Heart left ventricle (tissue), 16 donors: ENCODE measurements at places on chromosomes 13 and 19. TPM values are rescaled to one million over a fixed set of nuclear protein-coding genes. Genes with fewer than 3 reads are reported as not detected.

Gene CATSPERD
- not detected for polyA plus RNA-seq

Gene DIAPH3
- 0.03 TPM for polyA plus RNA-seq

Gene PBX4
- polyA plus RNA-seq: 0.53 TPM

Gene ACER1
- not detected for polyA plus RNA-seq

Gene SYNGR4
- not detected for polyA plus RNA-seq

Gene SPACA4
- not detected for polyA plus RNA-seq

Gene C13orf46
- polyA plus RNA-seq: 0.15 TPM

DNA sequence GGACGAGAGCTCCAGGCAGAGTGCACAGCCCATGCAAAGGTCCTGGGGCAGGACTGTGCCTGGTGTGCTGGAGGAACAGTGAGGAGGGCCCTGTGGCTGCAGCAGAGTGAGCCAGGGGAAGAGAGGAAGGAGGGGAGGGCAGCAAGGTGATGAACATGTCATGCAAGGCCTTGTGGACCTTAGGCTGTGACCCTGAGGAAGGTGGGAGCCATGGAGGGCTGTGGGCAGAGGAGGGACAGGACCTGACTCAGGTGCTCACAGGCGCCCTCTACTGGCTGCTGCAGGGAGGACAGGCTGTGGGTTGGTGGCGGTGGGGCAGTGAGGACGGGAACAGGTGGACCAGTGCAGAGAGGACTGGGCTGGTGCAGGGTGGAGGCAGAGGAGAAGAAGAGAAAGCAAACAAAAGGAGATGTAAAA is 170.3 kb downstream of the PTPRS start:
- DNase-seq: no peak

DNA sequence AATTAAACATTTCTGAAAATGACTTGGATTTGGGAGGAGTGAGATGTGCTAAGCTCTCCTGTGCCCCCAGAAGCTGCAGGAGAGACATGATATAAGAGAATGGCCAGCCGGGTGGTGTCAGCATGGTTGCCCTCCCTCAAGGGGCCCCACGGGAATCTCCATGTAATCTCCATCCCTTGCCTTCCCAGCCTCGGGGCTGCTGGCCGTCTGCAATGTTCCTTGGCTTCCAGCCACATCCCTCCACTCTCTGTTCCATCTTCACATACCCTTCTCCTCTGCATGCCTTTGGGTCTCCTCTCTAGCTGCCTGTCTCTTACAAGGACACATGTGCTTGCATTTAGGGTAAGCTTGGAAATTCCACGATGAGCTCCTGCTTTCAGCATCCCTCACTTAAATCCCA is 172.0 kb downstream of the TSHZ3 start:
- no peak for DNase-seq

DNA sequence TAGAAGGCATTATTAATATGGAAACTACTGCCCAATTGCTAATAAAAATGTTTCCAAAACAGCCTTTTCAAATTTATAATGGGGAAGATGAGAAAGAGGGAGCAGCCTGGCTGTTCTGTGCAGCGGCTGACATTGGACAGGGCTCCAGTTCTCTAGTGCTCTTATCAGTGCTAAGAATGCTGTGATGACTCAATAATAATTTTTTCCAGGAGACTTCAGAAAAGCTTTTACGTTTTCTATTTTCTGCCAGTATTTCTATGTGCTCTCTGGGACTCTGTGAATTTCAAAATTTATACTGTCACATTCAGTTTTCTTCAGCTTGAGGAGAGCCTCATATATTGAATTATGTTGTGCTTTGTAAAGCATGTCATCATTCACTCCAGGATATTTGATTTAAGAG is 209.6 kb downstream of the VWA8 start:
- peak; percentile 53 for DNase-seq

DNA sequence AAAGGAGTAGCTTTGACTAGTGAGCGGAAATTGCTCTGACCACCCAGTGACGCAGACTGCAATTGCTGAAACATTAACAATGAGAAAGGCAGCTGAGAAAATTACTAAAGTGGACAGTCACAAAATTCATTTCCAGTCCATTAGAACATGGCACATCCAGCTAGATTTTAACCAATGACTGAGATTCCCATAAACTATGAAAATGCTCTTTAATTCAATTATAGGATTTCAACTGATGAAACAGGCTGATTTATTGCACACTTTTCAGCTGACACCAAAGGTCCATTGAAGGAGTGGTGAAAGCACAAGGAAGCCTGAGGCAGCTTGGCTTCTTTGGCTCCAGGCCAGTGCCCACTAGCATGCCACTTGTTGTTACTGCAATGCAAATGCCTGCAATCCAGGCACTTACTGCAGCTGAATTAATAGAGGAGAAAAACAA is 933.4 kb downstream of the SLITRK6 start:
- DNase-seq: no peak

GRCh38 chr13:20369886-20370361 is 137.8 kb upstream of the GJB6 start:
- DNase-seq: no peak

- DNase-seq: no peak
Observed at GRCh38 chr13:21066946-21067345, 5.6 kb upstream of the LATS2 start.

DNA sequence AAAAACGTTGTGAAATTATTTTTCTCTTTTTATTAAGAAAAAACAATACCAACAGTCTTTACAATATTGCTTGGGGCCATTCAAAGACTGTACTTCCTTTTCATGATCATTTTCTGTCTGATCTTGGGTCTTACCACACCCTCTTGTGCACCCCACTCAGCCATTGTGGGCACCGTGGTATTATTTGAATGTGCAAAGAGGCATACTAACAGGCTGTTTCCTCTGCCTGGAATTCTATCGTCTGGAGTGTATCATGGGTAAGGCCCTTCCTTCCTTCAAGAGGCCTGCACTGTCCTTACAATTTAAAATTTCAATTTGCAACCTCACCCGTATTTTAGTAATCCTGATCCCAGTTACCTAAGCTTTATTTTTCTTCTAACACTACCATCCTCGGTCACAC is 76.5 kb downstream of the FGF14 start:
- no peak for DNase-seq

DNA sequence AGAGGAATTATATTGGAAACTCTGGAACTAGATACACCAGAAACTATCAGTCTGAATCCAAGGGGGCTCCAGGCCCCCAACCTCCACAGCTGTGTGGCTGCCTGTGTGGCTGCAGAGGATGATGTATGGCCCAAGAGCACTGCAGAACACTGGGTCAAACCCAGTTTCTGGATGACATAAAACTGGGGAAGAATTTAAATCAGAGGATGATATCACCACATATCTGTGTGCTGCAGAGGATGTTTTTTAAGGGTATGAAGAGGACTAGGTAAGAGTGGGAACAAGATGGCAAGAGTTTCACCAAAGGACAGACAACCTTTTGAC is 226.4 kb downstream of the SUCLA2 start:
- DNase-seq: no peak

- no peak for DNase-seq
Observed at GRCh38 chr13:31556376-31556775, 182.9 kb upstream of the RXFP2 start.

DNA sequence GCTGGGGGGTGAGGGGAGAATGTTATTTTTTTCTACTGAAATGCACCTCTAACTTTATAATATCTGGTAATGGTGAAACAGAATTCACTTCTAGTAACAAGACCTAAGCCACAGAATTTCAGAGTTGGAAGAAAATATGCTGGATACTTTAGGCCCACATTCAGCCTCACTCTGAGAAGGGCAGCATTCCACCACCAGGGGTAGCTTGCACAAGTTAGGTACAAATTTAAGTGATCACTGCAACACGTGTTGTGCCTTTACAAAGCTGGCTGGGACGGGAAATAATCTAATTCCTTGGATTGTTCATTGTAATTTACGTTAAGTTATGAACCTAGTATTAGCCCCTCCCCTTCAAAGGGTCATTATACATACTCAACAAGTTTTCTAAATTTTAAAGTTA is 192.3 kb downstream of the RGCC start:
- DNase-seq: no peak

- no peak for DNase-seq
Observed at GRCh38 chr13:65985612-65986011, 1244.5 kb downstream of the PCDH9 start.

DNA sequence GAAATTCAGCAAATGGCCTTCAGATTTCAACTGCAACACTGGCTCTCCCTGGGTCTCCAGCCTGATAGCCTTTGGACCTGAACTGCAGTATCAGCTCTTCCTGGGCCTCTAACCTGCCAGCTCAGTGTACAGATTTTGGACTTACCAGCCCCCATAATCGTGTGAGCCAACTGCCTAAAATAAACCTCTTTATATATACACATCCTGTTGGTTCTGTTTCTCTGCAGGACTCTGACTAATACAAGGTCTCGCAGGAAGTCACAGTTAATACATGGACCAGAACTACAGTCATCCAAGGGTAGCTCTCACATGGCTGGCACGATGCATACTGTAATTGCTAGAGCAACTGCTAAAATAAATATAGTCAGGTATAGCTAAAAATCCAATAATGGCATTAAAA is 85.1 kb downstream of the KATNAL1 start:
- no peak for DNase-seq

- no peak for DNase-seq
Observed at GRCh38 chr19:38213911-38214625, 10.0 kb downstream of the DPF1 start.

DNA sequence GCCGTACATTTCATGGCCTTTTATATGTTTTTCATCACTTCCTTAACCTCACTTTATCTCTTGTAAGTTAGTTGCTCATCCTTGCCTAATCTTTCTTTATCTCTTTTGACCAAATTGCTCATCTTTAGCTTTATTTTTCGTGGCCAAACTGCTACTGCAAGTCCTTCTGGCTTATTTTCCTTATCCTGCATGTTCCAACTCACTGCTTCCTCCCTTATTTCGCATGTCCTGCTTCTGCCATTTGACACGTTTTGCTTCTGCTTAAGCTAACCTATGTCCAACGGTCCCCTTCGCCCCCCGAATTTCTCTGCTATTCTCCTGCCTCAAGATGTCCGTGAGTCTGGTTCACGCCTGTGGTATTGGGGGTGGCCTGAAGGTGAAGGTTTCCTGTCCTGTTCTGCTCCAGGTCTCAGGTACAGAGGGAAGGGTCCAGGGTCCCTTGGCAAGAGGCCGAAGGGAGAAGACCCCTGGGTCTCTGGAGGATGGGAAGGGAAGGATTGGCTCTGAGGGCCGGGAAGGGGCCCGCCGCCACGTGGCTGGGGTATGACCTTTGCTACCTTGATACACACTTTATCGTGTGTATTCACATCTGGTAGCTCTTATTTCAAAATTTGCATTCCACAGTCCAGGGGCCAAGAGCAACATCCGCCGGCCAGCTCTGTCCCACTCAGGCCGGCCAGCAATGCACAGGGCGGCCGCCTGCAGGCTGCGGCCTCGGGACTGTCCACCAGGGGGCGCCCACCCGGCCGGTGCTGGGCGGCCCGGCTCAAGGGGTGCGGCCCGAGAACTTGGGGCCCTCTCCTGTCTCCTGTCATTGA is 2.9 kb upstream of the C19orf85 start:
- DNase-seq: peak; percentile 74

DNA sequence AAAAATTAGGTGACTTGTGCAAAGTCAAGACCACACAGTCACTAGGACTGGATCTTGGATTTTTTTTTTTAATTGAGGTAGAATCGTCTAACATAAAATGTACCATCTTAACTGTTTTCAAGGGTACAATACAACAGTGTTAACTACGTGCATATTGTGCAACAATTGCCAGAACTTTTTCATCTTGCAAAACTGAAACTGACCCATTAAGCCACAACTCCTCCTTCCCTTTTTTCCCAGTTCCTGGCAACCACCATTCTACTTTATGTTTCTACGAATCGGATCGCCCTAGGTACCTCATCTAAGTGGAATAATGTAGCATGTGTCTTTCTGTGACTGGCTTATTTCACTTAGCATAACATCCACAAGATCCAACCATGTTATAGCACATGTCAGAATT is 37.5 kb upstream of the POMP start:
- DNase-seq: no peak

GRCh38 chr19:46481947-46482346 is 10.6 kb upstream of the PNMA8A start:
- DNase-seq: no peak

GRCh38 chr13:105616333-105617075 is 919.0 kb downstream of the EFNB2 start:
- DNase-seq: no peak

GRCh38 chr19:13621413-13621812 is 115.1 kb upstream of the CACNA1A start:
- no peak for DNase-seq

- no peak for DNase-seq
Observed at GRCh38 chr19:41995959-41996797, 2.1 kb upstream of the ATP1A3 start.

DNA sequence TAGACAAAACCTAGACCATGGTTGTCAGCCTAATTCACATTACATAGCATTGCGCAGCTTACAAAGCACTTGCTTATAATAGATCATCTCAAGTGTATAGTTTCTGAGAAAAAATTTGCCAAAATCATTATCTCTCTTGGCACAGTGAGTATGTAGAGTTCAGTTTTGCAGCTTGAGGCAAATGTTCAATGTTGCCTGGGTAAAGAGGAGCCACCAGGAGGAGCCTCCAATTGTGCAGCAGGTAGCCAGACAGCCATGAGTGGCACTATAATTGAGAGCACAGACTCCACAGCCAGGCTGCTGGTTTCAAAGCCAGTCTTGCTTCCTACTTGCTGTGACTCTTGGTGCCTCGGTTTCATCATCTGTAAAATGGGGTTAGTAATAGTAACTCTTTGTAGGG is 24.0 kb upstream of the OLFM4 start:
- no peak for DNase-seq

DNA sequence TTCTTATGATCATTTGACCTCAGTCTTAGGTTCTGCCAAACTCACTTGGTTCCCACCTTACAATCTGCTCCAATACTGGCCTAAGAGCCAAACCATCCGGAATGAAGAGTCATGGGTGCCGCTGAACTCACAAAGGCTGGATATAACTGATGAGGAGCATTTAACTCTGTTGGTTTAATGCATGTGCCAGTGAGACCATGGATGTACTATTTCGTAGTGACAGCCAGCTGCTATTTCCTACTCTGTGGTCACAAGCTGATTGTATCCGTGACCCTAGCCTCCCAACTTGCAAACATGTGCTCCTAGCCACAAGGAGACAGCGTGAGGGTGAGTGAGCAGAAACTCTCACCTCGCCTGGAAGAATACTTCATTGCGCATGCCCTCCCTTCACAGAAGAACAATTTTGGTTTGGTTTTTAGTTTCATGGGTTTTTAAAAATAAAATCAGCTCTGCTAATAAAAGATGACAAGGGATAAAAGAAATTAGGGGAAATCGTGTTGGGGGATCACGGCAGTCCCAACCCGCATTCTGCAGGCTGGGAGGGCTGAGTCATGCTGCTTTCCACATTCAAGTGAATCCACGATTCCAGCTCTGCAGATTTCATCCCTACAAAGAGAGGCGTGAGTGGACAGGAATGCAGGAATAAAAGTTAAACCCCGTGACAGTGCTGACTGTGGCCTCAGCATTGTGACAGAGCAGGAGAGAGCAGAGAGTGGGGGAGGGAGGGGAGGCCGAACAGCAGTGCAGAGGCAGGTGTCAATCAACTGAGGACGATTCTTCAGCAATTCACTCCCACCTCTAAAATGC is 66.8 kb upstream of the RAP2A start:
- DNase-seq: no peak

DNA sequence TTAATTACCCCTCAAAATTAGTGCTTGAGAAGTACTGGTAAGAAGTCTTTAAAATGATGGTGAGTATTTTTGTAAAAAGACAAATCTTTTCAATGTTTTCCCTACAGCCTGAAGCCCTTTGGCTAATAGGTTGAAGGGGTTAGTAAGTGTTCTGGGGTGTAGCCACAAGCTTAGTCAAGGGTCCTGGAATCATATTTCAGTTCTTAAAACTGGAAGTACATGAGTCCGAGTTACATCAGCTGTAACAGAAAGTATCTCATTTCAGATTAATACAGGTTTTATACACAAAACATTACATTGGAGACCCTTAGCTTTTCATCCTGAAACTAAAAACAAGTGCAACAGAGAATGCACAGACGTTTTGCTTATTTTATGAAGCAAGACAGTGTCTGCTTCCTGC is 52.7 kb upstream of the TEX29 start:
- no peak for DNase-seq
